ENCODE measurements at places on chromosomes 5 and 9.

DNA sequence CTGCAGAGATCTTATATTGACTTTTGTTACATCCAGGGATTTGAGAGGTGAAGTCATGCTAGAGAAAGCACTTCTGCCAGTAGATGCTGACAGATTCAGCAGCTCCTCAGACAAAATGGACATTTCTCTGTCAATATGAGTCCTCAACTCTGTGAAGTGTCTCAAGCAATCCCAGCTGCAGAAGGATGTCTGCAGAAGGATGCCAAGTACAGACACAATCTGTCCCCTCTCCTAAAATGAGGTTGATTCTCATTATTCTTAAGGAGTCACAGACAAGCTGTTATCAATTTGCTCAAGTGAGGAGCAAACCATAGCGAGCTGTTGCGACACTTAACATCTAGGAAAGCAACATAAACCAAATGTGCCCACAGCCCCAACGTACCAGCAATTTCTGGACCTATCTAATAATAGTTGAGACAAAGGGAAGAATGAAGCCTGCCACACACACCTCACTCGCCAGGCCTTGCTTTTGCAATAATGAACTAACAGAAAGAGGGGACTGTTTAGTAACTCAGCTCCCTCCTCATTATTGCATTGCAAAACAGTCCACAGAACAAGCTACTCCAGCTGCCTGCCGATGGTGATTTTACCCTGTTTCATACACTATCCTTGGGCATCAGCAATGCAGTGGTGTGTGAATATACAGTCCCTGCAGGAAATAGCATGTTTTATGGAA, 364.2 kb upstream of the PDE4D start:
- peak; percentile 29 for DNase-seq

GRCh38 chr9:127968700-127969383, 11.9 kb downstream of the EEIG1 start:
- DNase-seq: no peak

- DNase-seq: no peak
These were observed 29.2 kb downstream of the SUSD1 start for GRCh38 chr9:112145886-112146285.

DNA sequence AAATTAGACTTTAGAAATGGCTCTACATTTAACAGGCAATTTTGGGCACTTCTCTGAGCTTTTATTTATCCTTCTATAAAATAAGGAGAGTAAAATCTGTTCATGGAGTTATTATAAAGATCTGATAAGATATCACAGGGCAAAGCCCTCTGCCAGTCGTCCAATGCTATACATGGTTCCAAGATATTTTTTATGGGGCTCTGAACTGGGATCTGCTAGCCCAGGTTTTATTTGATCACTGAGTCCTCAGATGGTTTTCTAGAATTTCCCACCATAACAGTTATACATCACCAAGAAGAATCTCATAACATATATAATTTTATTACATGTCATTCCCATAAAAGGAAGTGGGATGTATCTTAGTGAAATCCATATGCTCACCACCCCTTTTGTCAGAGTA, 23.2 kb upstream of the IQGAP2 start:
- no peak for DNase-seq

DNA sequence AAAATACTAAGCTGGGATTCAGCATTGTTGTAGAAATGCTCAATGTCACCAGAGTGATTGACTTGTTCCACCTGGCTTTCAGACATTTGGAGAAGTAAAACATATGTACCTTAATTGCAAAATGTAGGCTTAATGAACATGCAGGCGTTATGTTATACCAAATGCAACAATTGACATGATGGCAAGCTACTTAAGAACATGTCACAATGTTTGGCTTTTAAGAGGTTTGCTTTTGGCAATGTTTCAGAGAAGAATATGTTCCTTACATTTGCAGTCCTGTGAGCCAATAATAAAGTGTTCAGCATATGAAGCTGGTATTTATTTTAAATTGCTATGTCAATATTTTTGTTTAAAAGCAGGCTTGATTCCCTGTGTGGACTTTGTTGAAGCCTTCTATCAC, 111.7 kb upstream of the NUDT12 start:
- DNase-seq: no peak

- DNase-seq: peak; percentile 45
These were observed 72.2 kb downstream of the ATG10 start for GRCh38 chr5:82044010-82044409.

DNA sequence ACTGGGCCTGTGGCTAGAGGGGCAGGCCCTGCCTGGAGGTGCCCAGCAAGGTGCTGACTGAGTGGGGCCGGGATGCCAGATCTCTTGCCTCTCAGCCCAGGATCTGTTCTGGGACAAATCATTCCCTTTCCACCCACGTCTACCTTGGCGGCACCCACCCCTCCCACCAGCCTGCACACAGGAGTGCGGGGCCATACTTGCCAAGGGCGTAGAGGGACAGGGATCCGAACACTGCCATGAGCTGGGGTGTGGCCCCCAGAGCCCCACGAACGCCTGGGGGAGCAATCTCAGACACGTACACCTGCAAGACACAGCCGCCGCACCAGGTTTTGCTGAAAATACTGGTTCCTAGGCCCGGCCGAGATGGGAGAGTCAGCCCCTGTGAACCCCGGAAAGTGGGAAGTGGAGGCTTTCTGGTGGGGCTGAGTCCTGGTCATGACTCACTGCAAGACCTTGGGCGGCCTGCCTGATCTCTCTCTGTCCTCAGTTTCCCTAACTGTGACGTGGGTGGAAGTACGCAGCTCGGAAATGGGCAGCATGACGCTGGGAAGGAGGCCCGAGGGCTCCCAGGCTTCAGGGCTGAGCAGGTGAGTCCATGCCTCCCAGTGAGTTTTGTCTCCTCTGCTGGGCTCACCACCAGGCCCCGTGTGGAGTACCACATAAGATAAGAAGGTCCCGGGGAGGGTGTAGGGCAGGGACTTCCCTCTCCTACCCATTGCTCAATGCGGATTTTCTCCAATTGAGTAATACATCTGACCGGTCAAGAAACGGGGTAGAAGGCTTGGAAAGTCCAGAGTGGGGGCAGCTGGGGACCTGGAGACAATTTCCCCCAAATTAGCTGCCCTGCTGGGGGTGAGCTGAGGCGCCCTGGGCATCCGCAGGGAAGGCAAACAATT, 2.6 kb downstream of the SLC2A6 start:
- peak; percentile 99 for DNase-seq

All from inflammatory macrophage treated with lipopolysaccharide for 1 hour (primary cell).